ENCODE measurements at places on chromosomes 5 and 9.

- no peak for DNase-seq
Observed at GRCh38 chr5:155402927-155403640, 389.5 kb downstream of the KIF4B start.

- no peak for DNase-seq
Observed at GRCh38 chr5:149550594-149551226, 529 bp downstream of the CSNK1A1 start.

DNA sequence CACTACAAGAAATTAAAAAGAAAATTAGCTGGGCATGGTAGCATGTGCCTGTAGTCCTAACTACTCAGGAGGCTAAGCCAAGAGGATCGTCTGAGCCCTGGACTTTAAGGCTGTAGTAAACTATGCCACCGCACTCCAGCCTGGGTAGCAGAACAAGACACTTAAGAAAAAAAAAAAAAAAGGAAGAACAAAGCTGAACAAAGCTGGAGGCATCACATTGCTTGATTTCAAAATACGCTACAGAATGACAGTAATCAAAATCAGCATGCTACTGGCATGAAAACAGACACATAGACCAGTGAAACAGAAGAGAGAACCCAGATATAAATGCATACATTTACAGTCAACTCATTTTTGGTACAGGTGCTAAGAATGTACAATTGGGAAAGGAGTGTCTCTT lies 14.5 kb upstream of the OTULIN start:
- no peak for DNase-seq

DNA sequence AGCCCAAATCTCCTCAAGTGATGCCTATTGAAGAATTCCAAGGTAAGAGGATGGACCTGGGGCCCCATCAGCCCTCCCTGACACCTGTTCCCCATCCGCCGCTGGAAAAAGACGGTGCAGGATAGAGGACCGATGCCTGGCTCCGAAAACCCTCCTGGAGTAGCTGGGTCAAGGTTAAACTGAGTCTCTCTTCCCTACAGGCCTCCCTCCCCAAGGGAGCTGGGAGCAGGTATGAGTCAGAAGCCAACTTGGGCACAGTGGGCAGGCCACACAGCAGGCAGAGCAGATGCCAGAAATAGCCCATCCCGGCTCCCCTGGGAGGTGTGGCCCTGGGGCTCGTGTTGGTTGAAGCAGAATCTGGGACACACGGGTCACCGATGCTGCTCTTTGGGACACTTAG lies 75.6 kb downstream of the NTNG2 start:
- no peak for DNase-seq

GRCh38 chr9:83622939-83623678 lies at the start of gene IDNK:
IDNK (plus strand) TSS chr9:83623143; CDS start chr9:83623172, 29 bp downstream.
- peak; percentile 87 for DNase-seq

DNA sequence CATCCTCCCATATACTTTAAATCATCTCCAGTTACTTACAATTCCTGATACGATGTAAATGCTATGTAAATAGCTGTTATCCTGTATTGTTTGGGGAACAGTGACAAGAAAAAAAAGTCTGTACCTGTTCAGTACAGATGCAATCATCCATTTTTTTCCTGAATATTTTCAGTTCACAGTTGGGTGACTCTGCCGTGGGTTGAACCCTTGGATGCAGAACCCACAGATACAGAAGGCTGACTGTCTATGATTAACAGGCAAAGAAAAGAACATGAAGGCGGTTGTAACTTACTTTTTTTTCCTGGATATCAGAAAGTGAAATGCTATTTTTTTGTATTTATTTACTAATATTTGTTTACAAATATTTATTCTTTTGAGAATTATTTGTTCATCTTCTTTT lies 33.2 kb downstream of the DAP start:
- no peak for DNase-seq

DNA sequence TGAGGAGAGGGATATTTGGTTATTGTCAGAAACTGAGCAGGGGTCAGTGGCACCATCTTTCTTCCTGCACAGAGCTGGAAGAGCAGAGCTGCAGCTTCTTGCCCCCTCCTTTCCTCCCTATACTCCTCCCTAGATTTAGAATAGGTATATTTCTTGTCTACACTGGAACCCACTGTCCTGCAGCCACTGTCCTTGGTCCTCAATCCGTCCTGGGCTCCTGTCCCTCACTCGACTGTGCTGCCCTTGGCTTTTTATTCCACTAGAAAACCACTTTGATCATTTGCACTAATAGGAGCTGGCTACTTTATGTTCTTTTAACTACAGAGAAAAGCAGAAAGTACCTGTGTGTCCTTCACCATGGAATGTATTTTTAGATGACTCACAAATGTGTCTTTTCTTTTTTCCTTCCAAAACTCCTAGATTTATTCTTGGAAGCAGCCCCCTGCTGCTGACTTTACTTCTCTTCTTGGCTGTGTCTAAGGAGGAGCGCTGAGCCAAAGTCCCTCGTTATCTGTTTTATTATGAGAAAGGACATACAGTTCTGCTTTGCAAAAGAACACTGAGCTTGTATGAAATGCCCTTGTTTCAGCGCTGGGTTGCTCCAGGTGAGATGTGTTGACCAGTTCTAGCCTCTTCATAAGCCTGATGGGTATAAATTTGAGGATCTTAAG lies 150.9 kb downstream of the SEMA6A start:
- DNase-seq = no peak

DNA sequence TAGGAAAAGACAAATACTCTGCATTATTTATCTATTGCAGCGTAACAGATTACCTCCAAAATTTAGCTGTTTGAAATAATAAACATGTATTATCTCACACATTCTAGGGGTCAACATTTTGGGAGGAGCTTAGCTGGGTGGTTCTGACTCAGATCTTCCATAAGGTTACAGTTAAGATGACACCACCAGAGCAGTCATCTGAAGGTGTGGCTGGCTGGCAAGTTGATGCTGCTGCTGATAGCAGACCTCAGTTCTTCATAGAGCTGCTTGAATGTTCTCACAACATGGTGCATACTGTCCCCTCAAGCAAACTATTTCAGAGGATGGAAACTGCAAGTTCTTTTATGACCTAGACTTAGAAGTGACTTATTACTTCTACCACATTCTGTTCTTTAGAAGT lies 146.3 kb upstream of the FSTL4 start:
- DNase-seq = no peak

GRCh38 chr5:36041537-36041845 lies 25.2 kb downstream of the UGT3A2 start:
- DNase-seq = no peak

GRCh38 chr5:20360263-20360662 lies 372.3 kb upstream of the CDH18 start:
- no peak for DNase-seq

DNA sequence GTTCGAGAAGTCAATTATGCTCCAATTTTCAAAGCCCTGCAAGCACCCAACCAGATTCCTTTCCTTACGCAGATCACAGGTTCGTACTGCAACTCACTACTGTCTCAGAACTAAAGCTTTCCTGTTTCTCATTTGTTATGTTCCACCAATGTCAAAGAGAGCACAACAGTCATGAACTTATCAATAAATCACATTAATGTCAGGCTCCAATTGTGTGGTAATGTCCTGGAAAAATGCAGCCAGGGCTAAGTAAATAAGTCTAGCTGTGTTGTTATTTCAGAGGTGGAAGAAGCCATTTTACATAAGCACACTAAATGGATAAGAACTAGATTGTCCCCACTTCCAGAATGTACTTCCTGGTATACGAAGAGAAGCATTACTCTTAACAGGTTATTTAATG lies 488.6 kb upstream of the PTGER4 start:
- no peak for DNase-seq

GRCh38 chr5:176162198-176162597 lies 76.0 kb upstream of the SIMC1 start:
- DNase-seq = no peak

GRCh38 chr9:104682642-104683041 lies 11.7 kb upstream of the OR13D1 start:
- DNase-seq = no peak

DNA sequence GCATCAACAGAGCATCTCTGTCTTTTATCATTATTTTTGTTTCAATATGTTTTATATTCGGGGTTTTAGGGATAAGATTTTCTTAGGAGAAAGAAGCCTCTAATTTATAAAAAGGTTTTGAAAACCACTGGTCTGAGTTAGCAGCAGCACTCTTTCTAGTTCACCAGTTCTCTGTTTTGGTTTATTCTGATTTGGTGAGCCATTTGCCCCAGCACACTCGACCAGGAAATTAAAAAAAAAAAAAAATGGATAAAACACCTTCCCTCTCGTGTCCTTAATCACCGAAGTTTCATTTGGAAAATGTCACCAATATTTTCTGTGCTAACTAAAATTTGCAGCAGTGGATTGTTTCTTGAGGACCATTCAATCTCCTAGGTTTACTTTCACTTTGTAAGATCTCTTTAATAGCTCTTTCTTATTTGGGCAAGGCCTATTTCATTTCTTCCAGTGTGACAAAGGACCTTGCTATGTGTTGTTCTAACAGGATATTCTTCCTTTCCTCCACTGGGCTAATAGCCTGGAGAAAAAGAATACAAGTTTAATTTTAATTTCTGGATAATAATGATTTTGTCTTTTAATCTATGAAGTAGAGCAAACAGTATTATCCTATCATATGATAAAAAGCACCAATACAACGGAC lies 57.8 kb upstream of the ANXA1 start:
- no peak for DNase-seq

GRCh38 chr5:61641748-61642565 lies 309.9 kb downstream of the ZSWIM6 start:
- no peak for DNase-seq

DNA sequence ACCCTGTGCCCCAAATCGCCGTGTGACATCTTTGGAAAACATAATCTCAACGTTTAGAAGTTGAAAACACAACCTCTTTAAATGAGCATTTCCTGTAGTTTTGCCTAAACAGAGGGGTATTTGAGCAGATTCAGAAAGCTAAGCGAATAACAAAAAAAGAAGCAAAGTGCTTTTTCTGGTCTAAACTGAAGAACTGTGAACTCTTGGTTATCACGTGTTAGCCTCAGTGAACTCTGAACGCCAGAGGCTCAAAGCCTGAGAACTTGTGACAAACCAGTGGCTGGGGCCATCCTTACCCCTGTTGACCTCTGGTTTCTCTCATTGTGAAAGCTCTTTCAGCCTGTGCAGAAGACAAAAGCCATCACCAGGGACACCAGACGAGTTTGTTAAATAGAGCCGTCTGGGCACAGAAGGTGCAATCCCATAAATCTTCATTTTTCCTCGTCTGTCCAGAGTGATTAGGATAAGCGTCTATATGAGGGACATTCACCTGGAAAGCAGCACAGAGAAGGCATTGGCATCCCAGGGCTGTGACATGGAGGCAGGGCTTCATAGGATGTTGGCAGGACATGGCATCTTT lies 61.4 kb upstream of the ICE1 start:
- DNase-seq = no peak

DNA sequence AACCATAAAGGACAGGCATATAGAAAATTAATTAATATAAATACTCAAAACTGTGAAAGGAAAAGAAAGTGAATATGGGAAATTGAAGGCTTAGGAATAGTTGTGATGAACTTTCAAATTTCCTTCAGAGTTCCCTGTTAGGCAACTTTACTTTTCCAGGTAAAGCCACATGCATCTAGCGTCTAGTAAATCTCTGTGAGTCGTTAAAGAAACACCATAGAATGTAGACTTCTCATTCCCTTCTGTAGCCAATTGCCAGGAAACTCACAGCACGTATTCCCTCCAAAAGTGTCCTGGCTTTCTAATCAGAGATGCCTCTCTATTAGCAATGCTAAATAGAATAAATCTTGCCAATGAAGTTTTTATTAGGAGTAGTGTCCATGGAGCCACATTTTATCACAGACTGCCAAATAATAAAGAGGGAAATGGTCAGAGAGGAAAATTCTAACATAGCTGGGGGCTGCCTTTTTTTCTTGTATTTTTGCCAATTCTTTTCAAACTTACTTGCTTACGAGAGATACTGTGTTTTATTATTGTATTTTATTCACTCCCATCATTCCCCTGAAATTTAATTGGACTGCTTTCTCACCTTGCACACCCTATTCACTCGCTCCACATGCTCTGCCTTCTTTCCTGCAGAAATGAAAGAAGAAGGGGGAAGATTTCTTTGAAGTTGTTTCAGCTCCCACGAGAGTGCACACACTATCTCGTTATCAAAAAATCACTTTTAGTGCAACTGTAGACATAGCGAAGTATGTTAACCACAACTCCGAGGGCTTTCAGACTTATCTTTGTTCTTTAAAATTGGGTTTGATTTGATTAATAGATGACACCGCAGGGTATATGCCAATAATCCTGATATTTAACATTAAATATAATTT lies 439.0 kb downstream of the CSNK1G3 start:
- no peak for DNase-seq

- DNase-seq = no peak
Observed at GRCh38 chr5:90495146-90495545, 20.5 kb downstream of the POLR3G start.

- DNase-seq = no peak
Observed at GRCh38 chr9:127349483-127350113, 47.4 kb upstream of the SLC2A8 start.

DNA sequence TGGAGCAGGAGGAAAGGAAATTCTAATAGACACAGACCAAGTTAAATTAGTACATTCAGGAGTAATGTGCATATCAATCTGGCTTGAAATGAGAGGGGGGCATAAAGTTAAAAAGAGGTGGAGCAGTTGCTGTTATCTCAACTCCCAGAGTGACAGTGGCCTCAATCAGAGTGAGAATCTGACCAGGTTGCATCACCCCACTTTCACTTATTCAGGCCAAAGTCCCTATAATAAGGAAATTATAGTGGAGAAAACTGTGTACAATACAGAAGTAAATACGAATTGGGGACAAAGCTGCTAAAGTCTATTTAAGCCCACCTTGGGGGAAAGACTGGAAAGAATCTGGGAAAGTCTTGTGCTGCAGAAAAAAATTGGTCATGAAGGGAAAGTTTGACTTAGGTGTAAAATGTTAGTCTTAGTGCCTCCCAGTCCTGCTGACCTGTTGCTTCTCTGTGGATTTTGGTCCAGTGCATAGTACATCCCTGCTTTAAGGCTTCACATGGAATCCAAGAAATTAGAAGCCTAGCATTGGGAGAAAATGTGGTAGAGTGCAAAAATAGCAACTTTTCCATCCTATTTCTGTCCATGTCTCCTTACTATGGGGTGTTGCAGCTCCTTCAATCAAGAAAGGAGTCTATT lies 27.9 kb downstream of the MROH2B start:
- no peak for DNase-seq

DNA sequence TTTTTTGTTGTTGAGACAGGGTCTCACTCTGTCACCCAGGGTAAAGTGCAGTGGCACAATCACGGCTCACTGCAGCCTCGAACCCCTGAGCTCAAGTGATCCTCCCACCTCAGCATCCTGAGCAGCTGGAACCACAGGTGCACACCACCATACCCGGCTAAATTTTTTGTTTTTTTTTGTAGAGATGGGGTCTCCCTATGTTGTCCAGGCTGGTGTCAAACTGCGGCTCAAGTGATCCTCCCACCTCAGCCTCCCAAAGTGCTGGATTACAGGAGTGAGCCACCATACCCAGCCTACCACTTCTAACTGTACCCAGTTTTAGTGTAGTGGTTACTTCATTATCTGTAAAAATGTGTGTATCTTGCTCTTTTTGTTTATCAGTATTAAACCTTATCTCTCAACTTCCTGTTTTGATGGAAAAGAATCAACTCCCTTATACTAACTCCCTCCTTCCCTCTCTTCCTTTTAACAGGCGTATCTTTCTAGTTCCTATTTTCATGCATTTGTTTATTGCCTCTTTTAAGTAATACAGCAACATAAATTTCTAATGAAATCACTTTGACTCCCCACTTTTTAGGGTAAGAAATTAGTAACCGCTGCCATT lies 33.1 kb downstream of the GRAMD2B start:
- no peak for DNase-seq

- no peak for DNase-seq
Observed at GRCh38 chr9:120755044-120755443, 38.2 kb downstream of the FBXW2 start.

- no peak for DNase-seq
Observed at GRCh38 chr5:163447191-163447590, 9.8 kb downstream of the CCNG1 start.

Measured in activated effector memory CD4-positive, alpha-beta T cell treated with anti-CD3 and anti-CD28 coated beads, Interleukin-2, amount 50 U/mL, for 16 hours (primary cell).